ENCODE measurements at places on chromosomes 2 and 18. TPM values are rescaled to one million over a fixed set of nuclear protein-coding genes. Genes with fewer than 3 reads are reported as not detected.
A peak's percentile ranks its signal among the peaks of the same experiment; 100 is the strongest.

Gene DUSP2
- 3.1 TPM for polyA plus RNA-seq

DNA sequence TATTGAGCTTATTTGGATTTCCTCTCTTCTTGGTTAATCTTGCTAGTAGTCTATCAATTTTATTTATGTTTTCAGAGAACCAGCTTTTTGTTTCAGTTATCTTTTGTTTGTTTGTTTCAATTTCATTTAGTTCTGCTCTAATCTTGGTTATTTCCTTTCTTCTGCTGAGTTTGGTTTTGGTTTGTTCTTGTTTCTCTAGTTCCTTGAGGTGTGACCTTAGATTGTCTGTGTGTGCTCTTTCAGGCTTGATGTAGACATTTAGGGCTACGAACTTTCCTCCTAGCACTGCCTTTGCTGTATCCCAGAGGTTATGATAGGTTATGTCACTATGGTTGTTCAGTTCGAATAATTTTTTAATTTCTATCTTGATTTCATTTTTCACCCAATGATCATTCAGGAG, 141.6 kb downstream of the ZNF236 start:
- no peak for DNase-seq

DNA sequence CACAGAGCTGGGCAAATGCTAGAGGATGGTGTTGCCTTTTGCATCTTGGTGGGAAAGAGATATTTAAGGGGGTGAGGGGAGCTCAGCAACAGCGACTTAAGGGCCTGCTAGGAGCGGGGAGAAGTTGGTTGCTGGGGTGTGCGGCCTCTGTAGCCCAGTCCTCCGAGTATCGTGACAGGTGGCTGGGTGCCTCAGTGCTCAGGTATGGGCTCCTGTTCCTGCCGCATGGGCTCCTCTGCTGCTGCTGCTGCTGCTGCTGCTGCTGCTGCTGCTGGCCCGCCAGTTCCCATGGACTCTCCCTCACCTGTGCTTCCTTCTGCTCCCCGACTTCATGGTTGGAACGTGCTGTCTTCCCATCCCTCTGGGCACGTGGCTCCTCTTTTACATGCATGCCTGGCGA, 22.0 kb downstream of the AGAP1 start:
- DNase-seq, result no peak

Gene LAMA1
- 0.06 TPM for polyA plus RNA-seq

GRCh38 chr18:12359515-12359927, 17.5 kb downstream of the AFG3L2 start:
- no peak for DNase-seq

Gene XPO1
- 73.9 TPM for polyA plus RNA-seq

- no peak for DNase-seq
Measured at GRCh38 chr2:237652854-237653253, 25.5 kb downstream of the LRRFIP1 start.

GRCh38 chr2:120148669-120149068, 74.5 kb downstream of the TMEM185B start:
- no peak for DNase-seq

Gene TRIM43
- not detected for polyA plus RNA-seq

Gene C2orf66
- polyA plus RNA-seq, result 0.03 TPM

DNA sequence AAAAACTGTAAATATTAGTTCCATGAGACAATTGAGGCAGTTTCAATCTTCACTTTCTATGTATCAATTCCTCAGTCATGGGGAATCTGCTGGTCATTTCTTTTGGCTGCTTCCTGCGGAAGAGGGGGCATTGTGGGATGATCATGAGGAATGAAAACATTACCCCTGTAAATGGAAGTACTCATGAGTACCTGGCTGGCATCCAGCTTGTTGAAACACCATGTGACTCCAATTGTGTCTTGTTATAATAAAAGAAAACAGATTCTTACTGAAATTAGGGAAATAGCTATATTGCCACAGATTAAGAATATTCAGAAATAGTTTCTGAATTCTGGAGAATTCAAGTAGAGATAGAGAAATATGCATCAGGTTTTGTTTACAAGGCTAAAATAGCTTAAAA, 41.6 kb upstream of the GPR39 start:
- no peak for DNase-seq

Gene ANKRD29
- polyA plus RNA-seq, result 1.2 TPM

Gene CFAP65
- not detected for polyA plus RNA-seq

GRCh38 chr2:197813093-197813787, 8.8 kb downstream of the PLCL1 start:
- DNase-seq, result no peak

GRCh38 chr2:240960971-240961876, 37.2 kb upstream of the SNED1 start:
- peak; percentile 37 for DNase-seq

Gene SP100
- polyA plus RNA-seq, result 9.3 TPM

DNA sequence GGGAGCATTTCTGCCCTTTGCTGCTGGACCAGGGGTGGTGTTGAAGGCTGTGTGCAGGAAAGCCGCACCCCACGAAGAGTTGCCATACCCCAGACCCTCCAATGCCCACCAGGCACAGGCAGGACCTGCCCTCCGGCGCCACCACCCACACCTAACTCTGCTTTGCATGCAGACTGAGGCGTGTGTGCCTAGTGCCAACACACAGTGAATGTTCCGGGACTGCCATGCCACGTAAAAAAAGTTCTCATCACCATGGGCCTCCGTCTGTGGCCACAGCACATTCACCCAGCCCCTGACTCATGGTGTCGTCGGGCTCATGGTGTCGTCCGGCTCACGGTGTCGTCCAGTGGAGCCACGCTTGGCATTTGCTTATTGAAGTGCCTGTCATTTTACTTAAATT, 184.9 kb upstream of the RAB6C start:
- DNase-seq, result no peak

Gene POLR1A
- 6.1 TPM for polyA plus RNA-seq

GRCh38 chr2:181846399-181847197, 44.9 kb upstream of the ITPRID2 start:
- DNase-seq, result no peak

- DNase-seq, result no peak
Measured at GRCh38 chr2:26316041-26316440, 29.9 kb upstream of the SELENOI start.

Gene DES
- polyA plus RNA-seq, result 13,727 TPM
